ENCODE measurements at places on chromosomes 7 and 10.

DNA sequence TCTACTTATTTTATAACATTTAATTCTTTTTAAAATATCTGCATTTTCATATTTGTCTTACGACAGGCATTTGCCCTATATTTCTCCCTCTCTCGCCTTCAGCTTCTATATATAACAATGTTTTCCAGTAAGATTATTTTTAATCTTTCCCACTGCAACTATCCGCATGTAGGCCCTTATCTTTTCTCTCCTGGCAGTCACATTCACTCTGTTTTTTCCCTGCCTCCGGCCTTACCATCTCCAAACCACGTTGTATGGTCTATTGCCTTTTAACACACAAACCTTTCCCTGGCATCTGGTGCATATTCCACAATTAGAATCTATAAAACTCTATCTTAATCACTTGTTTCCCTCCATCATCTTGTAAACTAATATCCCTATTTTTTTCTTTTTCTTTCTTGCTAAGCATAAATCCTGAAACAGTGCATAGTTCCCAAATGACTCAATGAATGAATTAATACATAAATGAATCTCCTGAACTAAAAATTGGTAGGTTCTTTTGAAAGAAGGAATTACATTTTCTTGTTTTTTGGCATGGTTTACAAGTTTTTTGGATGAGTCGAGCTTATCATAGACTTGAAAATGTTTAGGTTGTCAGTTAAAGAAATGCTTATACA, 173.2 kb downstream of the SEMA3A start:
- ATAC-seq = no peak

GRCh38 chr10:70774810-70775678, 10.1 kb downstream of the TBATA start:
- ATAC-seq = no peak

- ATAC-seq = no peak
Observed at GRCh38 chr7:79880312-79880711, 254.3 kb upstream of the GNAI1 start.

GRCh38 chr7:110317541-110318265, 773.2 kb upstream of the LRRN3 start:
- no peak for ATAC-seq

- no peak for ATAC-seq
Observed at GRCh38 chr7:134925766-134926165, 60.5 kb upstream of the AGBL3 start.

- no peak for ATAC-seq
Observed at GRCh38 chr10:97752956-97753355, 16.0 kb downstream of the ZFYVE27 start.

DNA sequence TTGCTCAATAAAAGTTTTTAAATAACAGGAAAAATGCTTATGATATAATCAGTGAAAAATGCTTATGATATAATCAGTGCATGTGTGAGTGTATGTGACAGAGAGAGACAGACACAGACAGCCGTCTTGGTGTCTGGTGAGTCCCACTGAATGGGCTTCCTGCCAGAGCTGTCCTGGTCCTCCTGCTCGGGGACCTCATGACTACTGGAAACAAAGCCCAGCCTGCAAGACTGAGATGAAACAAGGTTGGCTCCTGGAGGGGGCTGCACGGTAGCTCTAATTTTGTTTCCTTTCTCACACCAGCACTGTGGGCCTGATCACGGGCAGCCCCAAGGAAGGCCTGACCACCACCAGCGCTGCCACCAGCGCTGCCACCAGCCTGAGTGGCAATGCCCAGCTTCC, 57.3 kb downstream of the NRP1 start:
- no peak for ATAC-seq

DNA sequence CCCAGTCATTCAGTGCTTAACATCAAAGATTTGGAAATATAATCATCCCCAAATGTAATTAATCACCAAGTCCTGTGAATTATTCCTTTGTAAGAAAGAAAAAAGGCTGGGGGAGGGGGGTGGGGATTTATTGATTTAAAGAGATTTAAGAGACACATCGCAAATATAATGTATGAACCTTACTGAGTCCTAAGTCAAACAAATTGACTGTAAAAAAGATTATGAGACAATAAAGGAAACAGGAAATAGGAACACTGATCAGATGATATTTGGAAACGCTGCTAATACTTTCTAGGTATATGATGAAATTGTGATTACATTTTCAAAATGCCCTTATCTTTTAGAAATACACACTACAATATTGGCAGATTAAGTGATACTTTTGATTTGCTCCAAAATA, 92.5 kb downstream of the ATE1 start:
- no peak for ATAC-seq

DNA sequence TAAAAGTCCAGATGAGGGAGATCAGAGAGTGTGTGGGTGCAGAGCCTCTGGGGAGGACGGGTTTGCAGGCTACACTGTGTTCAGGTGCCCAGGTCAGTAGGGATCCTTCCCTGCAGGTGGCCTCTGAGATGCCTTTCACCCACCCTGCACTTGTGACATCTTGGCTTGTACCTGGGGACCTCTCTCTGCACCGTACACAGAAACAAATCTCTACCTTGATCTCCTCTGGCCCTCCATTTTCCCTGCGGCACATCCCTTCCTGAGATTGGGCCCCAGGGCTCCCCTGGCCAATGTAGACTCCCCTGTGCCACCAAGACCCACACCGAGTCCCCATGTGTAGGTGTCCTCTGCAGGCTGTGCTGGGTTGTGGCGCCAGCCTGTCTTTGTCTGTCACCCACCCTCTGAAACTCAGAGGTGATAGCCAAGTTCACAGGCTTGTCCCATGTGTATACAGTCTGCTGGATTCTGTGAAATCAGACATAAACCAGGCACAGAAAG, 140.6 kb downstream of the PTPN20 start:
- no peak for ATAC-seq

Measured in activated T-helper 17 cell treated with anti-CD3 and anti-CD28 coated beads, Interleukin-2, amount 50 U/mL, for 72 hours (primary cell).